Activated B cell treated with CpG ODN at 0.5 μM for 24 hours (primary cell): ENCODE measurements at places on chromosomes 5 and 9. TPM values are rescaled to one million over a fixed set of nuclear protein-coding genes. Genes with fewer than 3 reads are reported as not detected.

DNA sequence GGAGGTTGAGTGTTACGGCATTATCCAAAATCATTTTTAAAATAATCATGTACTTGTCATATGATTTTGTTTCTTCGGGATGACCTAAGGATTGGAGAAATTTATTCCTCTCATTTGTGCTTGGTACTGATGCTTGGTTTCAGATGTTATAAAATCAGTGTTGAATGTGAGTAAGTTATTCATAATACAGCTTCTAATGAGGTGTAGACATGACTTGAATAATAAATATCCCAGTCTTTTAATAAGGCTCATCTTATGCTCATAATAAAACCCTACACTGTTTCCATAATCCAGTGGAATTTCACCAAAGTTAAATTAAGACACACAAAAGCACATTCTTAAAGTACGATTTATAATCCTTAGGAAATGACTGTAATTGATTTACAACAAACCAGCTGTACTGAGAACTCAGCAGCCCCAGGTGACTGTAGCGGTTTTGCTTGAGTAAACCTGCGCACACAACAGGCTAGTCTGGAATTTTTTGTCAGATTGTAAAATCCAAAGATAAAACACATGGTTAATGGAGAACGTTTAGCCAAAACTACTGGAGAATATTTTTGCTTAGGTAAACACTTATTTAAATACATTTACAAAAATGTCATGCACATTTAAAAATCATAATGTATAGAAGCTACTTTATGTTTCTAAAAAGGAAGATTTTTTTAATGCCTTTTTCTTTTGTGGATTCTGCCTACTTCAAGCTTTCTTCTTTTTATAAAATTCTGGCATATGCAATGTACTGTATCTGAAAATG lies 609.8 kb upstream of the GRAMD2B start:
- no peaks in the 10 kb centered on the region for H3K27me3 ChIP-seq
- H3K4me3 ChIP-seq: no peak overlapping the region
- no peaks in the 10 kb centered on the region for H3K36me3 ChIP-seq
- H3K4me1 ChIP-seq: no peaks in the 10 kb centered on the region
- H3K27ac ChIP-seq: no peak overlapping the region

- H3K36me3 ChIP-seq: no peaks in the 10 kb centered on the region
- peaks cover 13% of the 10 kb centered on the region for H3K27me3 ChIP-seq
- H3K27ac ChIP-seq: no peak overlapping the region
Measured at GRCh38 chr5:74281166-74281565, 359.4 kb downstream of the ENC1 start.

DNA sequence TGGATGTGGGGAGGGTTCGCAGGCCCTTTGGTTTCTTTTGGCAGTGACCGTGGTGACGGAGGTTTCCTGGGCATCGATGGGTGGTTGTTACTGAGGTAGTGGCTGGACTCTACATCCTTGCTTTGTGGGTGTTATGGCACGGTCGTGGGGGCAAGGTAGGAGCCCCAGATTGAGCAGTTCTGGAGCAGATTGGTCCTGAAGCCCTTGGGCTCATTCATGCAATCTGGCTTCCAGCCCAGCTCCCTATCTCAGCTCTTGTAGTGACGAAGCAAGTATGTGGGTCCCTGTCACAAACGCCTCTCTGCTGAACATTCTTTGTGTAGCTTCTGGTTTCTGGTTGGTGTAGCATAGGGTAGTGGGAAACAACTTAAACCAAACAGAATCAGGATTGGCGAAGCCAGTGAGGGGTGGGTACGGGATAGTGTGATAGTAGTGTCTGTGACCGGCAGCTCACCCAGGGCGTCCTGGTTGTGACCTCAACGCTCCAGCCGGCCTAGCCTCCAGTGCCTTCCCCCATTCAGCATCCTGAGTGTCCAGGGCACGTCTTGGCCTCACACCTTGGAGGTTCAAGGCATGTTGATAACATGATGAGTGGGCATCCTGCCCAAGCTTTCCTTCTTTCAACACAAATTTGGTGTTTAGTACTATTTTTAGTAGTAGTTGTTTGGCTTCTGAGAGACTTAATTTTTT lies 2.9 kb downstream of the NDUFS6 start:
- no peak for DNase-seq
- peaks cover 76% of the 10 kb centered on the region for H3K36me3 ChIP-seq
- no peak overlapping the region for H3K4me3 ChIP-seq

ZNF608 gene
- total RNA-seq: 20.7 and 22.0 TPM in 2 replicates

GRCh38 chr5:56873056-56873455 lies 36.3 kb upstream of the SETD9 start:
- no peaks in the 10 kb centered on the region for H3K27me3 ChIP-seq
- H3K27ac ChIP-seq: peak overlapping the region; percentile 63

GRCh38 chr9:91253488-91253887 lies 108.2 kb downstream of the AUH start:
- H3K27ac ChIP-seq: no peak overlapping the region
- no peak for DNase-seq
- H3K36me3 ChIP-seq: no peaks in the 10 kb centered on the region
- no peaks in the 10 kb centered on the region for H3K27me3 ChIP-seq
- no peak overlapping the region for H3K4me3 ChIP-seq

RETREG1 gene
- 3.3 and 3.5 TPM in 2 replicates for total RNA-seq

DNA sequence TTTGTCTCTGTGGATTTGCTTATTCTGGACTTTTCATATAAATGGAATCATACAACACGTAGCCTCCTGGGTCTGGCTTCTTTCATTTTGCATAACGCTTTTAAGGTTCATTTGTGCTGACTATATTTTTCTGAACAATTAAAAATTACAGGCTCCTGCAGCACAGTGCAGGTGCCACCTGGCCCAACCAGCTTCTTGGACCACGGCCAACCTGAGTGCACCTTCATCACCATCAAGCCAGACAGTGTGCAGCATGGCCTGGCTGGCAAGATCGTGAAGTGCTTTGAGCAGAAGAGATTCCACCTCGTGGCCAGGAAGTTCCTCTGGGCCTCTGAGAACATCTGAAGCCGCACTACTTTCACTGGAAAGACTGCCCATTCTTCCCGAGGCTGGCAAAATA lies 53.5 kb upstream of the COL15A1 start:
- H3K4me1 ChIP-seq: no peaks in the 10 kb centered on the region
- no peak overlapping the region for H3K27ac ChIP-seq
- peaks cover 21% of the 10 kb centered on the region for H3K27me3 ChIP-seq

PCDHGB3 gene
- 2.0 and 2.6 TPM in 2 replicates for total RNA-seq

DNA sequence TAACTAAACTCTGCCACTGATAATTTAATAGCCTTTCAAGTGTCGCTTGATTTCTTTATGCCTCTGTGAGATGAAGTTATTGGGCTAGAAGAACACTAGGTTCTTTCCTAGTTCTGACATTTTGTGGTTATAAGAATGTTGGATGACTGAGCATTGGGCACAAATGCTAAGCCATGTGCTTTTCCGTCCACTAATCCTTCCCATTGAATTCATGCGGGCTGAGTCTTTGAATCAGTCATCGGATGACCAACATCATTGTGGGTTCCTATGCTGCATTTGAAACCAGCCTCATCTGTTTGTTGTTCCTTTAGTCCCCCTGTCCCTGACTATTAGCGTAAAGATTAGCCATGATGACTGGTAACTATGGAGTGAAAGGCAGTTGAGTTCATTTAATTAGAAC lies 58.5 kb downstream of the ALDH1A1 start:
- no peaks in the 10 kb centered on the region for H3K4me1 ChIP-seq
- DNase-seq: no peak
- no peak overlapping the region for H3K27ac ChIP-seq
- no peaks in the 10 kb centered on the region for H3K36me3 ChIP-seq

DNA sequence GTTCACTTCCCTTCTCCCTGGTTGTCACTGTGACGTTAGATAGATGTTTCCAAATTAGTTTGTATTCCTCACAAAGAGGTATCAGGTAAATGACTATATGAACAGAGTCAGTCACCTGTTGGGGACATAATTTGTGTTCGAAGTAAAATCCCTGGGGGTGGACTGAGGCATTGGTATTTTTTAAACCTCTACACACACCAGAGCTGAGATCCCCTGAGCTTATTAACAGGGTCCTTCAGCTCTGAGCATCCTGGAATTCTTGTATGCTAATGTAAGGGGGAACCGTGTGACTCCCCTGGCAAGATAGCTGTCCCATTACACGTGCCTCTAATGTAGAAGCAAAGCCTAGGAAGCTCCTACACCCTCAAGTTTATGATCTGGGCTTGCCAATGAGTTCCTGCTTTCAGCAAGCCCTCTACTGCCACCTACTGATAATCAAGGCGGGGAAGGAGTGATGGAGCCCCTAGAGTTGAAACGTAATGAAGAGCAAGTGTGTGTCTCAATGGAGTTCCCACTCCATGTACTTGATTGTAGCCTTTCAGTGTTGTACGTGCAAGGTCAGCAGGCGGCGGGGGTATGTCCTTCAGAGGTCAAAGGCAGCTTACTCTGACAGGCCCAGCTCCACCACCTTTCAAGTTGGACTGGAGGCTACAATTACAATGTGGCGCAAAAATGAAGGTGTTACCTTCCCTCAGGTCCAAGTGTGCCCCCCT lies 14.4 kb downstream of the PRKACG start:
- no peak overlapping the region for H3K4me3 ChIP-seq
- no peaks in the 10 kb centered on the region for H3K27me3 ChIP-seq
- DNase-seq: peak; percentile 24
- peaks cover 20% of the 10 kb centered on the region for H3K4me1 ChIP-seq

- no peak overlapping the region for H3K4me3 ChIP-seq
- no peak for DNase-seq
- H3K36me3 ChIP-seq: no peaks in the 10 kb centered on the region
Measured at GRCh38 chr9:107215381-107215780, 67.7 kb upstream of the RAD23B start.

DNA sequence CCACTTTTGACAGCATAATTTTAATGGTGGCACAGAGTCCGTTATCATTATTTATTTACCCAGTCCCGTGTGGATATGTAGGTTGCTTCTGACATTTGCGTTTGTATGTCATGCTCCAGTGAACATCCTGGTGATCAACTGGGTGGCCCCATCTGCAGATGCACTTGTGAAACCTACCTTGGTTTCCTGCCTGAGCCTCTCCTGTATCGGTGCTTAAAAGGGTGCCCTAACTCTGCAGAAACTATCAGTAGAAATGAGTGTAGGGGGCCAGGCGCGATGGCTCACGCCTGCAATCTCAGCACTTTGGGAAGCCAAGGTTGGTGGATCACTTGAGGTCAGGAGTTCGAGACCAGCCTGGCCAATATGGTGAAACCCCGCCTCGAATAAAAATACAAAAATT lies 92.1 kb upstream of the IER5L start:
- DNase-seq: no peak
- peaks cover 22% of the 10 kb centered on the region for H3K4me1 ChIP-seq
- no peak overlapping the region for H3K27ac ChIP-seq
- H3K4me3 ChIP-seq: peak overlapping the region; percentile 46
- no peaks in the 10 kb centered on the region for H3K36me3 ChIP-seq
- H3K27me3 ChIP-seq: peaks cover 41% of the 10 kb centered on the region

- H3K27ac ChIP-seq: no peak overlapping the region
- H3K4me1 ChIP-seq: peaks cover 2% of the 10 kb centered on the region
- no peaks in the 10 kb centered on the region for H3K27me3 ChIP-seq
- H3K36me3 ChIP-seq: peaks cover 16% of the 10 kb centered on the region
Measured at GRCh38 chr5:54156577-54156976, 153.8 kb downstream of the ARL15 start.

DNA sequence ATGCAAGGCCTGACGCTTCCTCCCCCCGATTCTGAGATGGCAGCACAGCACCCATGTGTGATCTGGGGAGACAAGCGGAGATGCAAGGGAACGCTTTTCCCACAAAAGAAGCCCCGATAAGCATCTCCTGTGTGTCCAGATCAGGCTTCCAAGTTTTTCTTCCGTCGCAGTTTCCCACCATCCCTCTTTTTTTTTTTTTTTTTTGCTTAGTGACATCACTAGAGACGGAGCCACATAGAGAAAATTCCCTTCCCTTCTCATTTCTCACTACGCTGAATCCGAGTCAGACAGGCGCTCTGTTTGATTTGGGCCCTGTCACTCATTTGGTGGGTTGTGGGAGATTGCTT lies 160.9 kb downstream of the HSD17B3 start:
- no peak overlapping the region for H3K27ac ChIP-seq
- no peak for DNase-seq
- H3K27me3 ChIP-seq: peaks cover 7% of the 10 kb centered on the region
- no peak overlapping the region for H3K4me3 ChIP-seq

DNA sequence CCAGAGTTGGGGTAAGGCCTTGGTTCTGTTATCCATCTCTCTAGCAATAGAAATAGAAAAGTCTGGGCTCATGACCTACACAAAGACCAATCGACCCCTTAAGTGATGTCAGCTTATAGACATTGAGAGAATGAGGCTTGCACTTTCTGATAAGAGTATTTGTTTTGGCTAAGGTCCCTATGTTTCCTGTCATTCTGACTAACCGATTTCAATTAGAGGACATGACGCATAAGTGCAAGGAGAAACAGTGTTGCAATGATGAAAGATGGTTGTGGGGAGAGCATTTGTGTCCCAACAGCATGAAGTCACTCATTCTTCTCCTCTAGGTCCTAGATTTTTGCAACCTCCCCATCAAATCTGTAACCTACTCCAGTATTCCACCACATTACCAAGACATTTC lies 255.1 kb downstream of the MAT2B start:
- H3K27me3 ChIP-seq: peaks cover 3% of the 10 kb centered on the region
- H3K27ac ChIP-seq: no peak overlapping the region
- H3K4me1 ChIP-seq: peaks cover 29% of the 10 kb centered on the region

- no peaks in the 10 kb centered on the region for H3K36me3 ChIP-seq
- H3K27ac ChIP-seq: no peak overlapping the region
- no peak for DNase-seq
- H3K4me1 ChIP-seq: no peaks in the 10 kb centered on the region
Measured at GRCh38 chr5:3153226-3153858, 401.9 kb upstream of the IRX2 start.

DNA sequence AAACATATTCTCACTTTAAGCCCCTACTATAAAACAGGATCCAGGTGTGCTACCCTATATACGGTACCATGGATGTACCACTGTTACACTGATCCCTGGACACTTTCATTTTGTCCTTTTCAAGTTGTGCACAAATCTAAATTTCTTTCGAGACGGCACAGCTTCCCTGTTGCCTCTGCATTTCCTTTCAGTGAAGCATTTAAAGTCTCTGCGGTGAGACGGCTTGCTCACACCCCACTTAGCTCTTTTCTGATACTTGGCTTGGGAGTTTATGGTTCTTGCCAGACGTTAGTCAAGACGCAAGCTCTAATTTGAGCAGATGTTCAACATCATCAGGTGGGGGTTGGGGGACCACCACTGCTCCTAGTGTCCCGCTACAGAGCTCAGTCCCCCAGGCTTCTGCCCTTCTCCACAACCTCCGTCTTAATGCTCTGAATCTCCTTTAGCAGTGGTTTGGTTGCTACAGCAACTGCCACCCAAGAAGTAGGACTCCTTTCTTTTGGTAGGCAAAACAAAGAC lies 15.8 kb downstream of the F2RL2 start:
- no peaks in the 10 kb centered on the region for H3K27me3 ChIP-seq
- H3K27ac ChIP-seq: no peak overlapping the region
- H3K4me3 ChIP-seq: no peak overlapping the region
- H3K36me3 ChIP-seq: peaks cover 8% of the 10 kb centered on the region
- peaks cover 8% of the 10 kb centered on the region for H3K4me1 ChIP-seq

GRCh38 chr9:130626249-130626996 lies 38.0 kb upstream of the PRDM12 start:
- H3K36me3 ChIP-seq: peaks cover 80% of the 10 kb centered on the region
- H3K27me3 ChIP-seq: no peaks in the 10 kb centered on the region
- H3K4me3 ChIP-seq: no peak overlapping the region

NMUR2 gene
- total RNA-seq: not detected in 2 replicates
